ENCODE measurements at places on chromosomes 3 and 15.

DNA sequence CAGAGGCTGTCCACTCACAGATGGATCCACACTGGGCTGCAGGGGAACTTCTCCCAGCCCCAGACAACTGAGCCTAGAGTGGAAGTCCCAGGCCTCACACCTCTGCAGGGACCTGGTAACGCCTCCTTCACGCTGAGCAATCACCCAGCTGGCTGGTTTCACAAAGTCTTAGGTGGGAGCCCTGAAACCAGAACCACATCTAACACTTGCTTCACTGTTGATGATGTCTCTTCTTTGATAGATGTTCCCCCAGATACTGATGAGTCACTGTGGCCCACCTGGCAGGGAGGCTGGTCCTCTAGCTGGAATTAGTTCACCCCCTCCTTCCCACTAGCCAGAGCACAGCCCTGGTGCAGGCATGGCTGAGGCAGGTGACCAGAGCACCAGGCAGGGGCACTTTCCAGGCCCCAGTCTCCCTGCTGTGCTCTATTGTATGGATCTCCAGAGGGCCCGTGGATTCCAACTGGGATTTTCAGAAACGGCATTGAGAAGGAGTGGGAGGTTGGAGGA is 33.5 kb downstream of the MYL3 start:
- no peak for DNase-seq

- peak; percentile 10 for DNase-seq
These were observed 108.4 kb downstream of the MINAR1 start for GRCh38 chr15:79540551-79540950.

DNA sequence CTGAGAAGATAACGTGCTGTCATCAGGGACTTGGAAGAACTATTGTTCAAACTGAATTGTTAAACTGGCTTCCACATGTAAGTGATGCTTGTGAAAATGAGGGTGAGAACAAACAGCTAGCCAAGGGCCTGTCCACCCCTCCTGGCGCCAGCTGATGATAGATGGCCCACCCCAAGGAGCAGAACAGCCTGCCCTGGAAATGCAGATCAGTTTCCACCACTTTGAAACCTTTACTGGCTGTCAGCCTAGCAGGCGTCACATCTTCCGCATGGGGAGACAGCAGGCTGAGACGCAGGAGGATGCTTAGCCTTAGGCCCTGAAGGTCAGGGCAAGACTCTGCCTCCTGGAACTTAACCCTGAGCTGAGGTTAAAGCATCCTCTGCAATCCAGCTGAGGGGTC is 6.4 kb upstream of the SLC51B start:
- DNase-seq, result no peak

DNA sequence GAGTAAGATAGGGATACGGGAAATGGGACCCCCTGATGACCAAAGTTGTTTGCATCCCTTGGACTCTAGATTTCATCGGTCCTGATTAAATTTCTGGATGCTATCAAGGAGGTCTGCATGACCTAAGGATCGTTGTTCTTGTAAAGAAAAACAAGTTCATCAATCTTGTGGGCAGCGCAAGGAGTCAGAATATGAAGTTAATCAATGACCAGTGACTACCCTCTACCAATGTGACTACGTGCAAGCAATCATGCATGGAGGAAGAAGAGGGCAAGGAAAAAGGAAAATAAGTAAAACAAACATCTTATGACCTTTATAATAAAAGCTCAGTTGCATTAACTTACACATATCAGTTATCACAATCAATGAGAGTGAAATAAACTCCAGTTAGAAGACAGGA is 139.7 kb downstream of the RTP4 start:
- DNase-seq, result no peak

- no peak for DNase-seq
These were observed 313.9 kb upstream of the CCDC54 start for GRCh38 chr3:107063351-107063750.

GRCh38 chr3:123765475-123766128 is 118.5 kb downstream of the MYLK start:
- no peak for DNase-seq

DNA sequence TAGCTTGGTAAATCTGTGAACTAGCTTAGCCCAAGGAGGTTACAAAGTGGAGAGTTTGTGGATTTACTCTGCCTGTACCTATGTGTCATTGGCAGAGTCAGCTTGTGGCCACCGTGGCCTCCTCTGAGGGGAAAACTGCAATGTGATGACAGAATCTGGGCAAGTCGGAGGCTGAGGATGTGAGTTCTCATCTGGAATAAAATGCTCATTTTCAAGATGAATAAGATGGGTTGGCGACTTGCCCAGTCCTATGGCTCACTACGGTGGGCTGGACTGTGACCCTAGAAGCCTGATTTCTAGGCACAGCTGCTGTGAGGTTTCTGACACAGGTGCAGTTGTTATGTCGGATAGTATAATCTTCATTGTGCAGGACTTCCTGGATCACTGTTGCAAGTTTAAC is 83.7 kb downstream of the ETV5 start:
- DNase-seq, result no peak

GRCh38 chr15:47292638-47293190 is 424.6 kb upstream of the SEMA6D start:
- DNase-seq, result no peak

- no peak for DNase-seq
These were observed 104.1 kb downstream of the STAC start for GRCh38 chr3:36484386-36484785.

GRCh38 chr3:31668242-31668641 is 135.5 kb downstream of the STT3B start:
- no peak for DNase-seq

DNA sequence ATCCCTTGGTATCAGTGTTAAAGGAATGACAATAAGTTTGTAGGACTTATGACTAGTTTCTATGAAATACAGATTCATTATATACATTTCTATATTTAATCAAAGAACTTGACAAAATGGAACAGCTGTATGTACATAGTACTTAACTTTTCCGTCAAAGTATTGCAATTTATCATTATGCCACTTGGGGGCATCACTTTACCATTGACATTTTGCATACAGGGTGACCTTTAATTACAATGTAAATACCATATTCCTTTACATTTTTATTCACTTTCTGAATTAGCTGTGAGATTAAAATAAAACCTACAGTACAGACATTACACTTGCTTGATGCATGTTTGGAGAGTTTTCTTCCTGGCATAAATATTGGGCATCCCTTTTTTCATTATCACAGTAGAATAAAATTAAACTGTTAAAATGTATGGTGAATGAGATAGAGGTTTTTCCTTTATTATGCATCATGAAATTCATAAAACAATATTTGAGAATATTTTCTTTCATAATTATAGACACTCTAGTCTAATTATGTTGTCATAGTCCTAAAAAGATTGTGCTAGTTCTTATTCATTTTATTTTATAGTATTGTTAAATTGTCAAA is 6.9 kb downstream of the NEK11 start:
- no peak for DNase-seq

DNA sequence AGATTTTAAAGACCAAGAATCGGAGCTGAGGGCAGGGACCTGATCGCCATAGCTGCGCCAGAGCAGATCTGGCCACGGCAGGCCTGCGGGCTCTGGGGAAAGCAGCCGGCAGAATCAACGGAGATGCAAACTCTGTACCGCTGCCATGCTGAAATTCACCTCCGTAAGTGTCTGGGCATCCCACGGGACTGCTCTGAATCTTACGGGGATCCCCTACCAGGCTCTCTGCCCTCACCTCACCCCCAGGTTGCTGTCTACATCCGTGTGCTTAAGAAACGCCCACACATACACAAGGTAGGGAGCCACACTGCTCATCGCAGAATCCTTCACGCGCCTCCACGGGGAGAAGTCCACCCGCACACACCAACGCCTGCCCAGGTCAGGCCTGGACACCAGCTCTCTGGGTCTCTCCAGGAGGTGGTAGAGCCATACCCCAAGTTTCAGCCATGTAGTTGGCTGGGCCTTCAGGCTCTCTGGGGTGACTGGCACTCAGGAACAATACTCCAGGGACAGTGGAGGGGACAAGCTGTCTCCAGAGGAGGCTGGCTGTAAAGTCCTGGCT is 33.5 kb downstream of the FAM174B start:
- no peak for DNase-seq

DNA sequence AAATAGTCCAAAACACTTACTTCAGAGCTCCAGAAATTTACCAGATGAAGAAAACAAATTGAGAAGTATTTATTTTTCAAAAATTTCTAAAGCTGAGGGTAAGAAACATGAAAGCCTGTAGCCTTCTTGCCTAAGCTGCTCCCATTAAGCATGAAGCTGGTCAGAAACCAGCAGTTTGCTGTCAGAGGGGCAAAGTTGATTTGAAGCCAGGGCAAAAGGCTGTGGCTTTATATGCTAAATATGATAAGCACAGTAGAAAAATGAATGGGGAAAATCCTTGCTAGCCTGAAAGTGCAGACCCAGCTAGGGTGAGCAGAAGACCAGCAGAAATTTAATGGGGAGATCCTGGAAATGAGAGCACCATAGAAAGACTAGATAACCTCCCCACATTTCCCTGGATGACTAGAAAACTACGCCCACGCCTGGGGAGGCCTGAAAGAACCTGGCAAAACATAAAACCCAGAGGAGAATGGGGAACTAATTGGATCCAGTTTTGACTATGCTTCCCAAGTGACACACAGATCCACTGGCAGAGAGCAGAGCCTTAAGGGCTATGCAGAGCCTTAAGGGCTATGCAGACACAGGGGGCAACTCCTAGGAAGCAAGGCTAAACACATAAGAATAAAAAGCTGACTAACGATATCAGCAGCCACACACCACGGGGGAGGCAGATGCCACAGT is 43.0 kb upstream of the HEG1 start:
- no peak for DNase-seq

DNA sequence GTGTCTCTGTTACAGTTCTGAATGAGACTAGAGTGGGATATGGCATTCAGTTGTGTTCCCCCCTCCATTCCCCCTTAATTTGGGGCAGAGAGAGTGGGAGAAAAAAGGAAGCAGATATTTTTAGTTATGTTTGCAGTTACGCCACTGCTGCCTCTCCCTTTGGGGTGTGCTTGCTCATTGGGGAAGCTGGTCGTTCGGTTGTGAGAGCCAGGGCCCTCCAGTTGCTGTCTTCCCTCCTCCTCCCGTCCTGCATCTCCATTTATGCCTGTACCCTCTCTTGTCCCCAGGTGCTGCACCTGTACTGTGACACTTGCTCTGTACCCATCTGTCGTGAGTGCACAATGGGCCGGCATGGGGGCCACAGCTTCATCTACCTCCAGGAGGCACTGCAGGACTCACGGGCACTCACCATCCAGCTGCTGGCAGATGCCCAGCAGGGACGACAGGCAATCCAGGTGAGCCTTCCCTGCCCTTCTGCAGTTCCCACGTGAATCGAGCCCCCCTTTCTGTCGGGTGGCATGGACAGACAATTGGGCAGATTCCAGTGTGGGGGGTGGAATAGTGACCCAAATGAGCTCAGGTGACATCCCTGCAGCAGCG is 55.8 kb downstream of the TRIM71 start:
- no peak for DNase-seq

DNA sequence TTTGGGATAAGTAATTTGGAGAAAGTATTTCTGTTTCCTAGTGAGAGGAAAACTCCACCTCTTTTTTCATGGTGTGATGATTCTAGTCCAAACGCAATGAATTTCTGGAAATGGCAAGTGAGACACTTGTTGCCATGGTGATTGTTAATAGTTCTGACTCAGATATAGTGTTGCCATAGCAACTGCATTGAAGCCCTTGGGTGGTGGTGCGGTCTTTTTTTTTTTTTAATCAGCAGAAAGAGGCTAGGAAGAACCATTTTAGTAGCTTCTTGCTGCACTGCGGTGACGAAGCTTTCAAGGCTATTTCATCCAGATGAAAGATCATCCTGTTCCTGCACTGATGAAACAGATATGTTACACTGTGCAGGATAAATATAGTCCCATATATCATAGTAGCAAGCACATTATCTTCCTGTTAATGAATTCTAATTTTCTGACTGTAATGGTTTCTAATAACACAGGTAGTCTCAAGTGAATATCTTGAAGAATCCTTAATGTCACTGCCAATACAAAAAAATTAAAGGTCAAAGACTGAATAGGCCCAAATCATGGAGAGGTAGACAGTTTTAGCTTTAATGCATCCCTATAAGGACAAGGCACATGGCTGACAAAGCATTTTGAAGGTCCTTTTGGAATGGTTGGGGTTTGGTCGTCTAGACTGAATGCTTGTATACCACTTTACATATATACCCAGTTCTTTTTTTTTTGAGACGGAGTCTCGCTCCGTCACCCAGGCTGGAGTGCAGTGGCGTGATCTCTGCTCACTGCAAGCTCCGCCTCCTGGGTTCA is 125.1 kb upstream of the ZBTB20 start:
- no peak for DNase-seq

DNA sequence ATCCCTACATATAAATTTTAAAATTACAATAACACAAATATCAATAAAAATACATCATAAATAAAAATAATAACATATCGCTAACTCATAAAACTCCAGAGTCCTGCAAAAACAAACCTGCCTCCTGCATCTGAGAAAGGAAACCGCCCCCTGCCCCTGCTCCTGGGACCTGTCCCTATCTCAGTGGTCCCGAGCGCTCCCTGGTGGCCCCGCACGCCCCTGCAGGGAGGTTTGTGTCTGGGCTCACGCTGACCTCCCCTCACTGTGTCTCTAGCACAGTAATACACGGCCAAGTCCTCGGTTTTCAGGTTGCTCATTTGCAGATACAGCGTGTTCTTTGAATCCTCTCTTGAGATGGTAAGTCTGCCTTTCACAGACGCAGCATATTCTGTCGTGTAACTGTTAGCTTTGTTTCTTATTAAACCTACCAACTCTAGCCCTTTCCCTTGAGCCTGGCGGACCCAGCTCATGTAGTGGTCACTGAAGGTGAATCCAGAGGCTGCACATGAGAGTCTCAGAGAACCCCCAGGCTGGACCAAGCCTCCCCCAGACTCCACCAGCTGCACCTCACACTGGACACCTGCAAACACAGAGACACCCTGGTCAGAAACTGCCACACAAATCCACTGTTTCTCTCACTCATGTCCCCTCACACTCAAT is 554.1 kb downstream of the GOLGA6L6 start:
- peak; percentile 79 for DNase-seq

GRCh38 chr15:65642594-65642993 is 20.9 kb downstream of the SLC24A1 start:
- DNase-seq, result no peak

- no peak for DNase-seq
These were observed 23.4 kb downstream of the SACM1L start for GRCh38 chr3:45712434-45713110.

DNA sequence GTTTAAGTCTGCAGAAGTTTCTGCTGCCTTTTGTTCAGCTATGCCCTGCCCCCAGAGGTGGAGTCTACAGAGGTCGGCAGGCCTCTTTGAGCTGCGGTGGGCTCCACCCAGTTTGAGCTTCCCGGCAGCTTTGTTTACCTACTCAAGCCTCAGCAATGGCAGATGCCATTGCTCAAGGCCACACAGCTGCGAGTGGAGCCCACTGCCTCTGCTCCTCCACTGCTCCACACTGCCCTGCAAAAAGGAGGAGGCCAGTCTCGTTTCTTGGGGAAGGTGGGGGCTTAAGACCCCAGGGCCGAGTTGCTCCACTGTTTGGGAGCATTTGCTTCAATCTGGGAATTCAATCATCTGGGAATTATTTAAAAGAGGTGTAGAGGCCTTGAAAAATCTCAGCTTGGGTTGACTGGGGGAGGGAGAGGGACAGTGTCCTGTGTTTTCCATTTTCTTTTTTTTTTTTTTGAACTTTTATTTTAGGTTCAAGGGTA is 144.6 kb upstream of the MEF2A start:
- DNase-seq, result peak; percentile 42

GRCh38 chr3:152236716-152237115 is 32.0 kb upstream of the MBNL1 start:
- DNase-seq, result no peak

- DNase-seq, result no peak
These were observed 1105.4 kb downstream of the TUSC7 start for GRCh38 chr3:117814975-117815374.
